Esophagus muscularis mucosa (tissue), 4 donors: ENCODE measurements at places on chromosomes 6 and 20. TPM values are rescaled to one million over a fixed set of nuclear protein-coding genes. Genes with fewer than 3 reads are reported as not detected.

Gene SRMS
- total RNA-seq: not detected

Gene GLP1R
- not detected for total RNA-seq

Gene DNAH8
- under 0.01 TPM for total RNA-seq

Gene PTPRT
- 0.39 TPM for total RNA-seq

Gene BTNL2
- not detected for total RNA-seq

Gene TTK
- 1.6 TPM for total RNA-seq

Gene MRPS10
- total RNA-seq: 28.2 TPM

Gene CCDC170
- total RNA-seq: 0.32 TPM

Gene FAXC
- total RNA-seq: 44.7 TPM

Gene PLCB4
- total RNA-seq: 61.0 TPM

Gene TOX2
- total RNA-seq: 39.5 TPM

Gene MLN
- total RNA-seq: not detected
